ENCODE measurements at places on chromosomes 16 and 17.

GRCh38 chr17:57576744-57577143 is 168.4 kb downstream of the CCDC182 start:
- DNase-seq, result no peak

DNA sequence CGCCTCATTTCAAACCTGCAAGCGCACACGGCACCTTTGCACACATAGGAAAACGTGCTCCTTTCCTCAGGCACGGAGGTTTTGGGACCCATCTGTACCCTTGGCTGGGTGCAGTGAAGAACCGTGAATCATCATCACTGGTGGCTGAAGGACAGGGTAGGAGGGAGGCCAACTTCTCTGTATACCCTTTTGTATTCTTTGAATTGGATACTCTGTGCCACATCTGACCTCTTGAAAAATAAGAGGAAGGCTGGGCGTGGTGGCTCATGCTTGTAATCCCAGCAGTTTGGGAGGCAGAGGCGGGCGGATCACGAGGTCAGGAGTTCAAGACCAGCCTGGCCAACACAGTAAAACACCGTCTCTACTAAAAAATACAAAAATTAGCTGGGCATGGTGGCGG is 11.7 kb downstream of the GPRC5B start:
- DNase-seq, result peak; percentile 49

DNA sequence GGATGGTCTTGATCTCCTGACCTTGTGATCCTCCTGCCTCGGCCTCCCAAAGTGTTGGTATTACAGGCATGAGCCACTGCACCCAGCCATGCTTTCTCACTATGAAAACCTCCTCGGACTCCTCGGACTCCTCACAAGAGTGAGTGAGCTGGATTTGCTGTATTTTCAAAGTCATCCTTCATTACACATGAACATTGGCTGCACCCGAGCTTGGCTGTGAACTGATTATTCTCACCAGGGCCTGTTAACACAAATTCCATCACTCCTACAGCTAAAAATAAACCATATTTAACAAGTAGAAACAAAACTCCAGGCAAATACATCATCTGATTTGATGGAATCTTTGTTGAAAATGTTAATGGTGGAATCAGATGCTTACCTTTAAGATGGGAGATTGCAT is 50.3 kb downstream of the PITPNC1 start:
- no peak for DNase-seq

- DNase-seq, result no peak
Measured at GRCh38 chr16:50311891-50312501, 45.6 kb downstream of the ADCY7 start.

GRCh38 chr17:2782055-2782454 is 14.2 kb upstream of the RAP1GAP2 start:
- DNase-seq, result no peak

DNA sequence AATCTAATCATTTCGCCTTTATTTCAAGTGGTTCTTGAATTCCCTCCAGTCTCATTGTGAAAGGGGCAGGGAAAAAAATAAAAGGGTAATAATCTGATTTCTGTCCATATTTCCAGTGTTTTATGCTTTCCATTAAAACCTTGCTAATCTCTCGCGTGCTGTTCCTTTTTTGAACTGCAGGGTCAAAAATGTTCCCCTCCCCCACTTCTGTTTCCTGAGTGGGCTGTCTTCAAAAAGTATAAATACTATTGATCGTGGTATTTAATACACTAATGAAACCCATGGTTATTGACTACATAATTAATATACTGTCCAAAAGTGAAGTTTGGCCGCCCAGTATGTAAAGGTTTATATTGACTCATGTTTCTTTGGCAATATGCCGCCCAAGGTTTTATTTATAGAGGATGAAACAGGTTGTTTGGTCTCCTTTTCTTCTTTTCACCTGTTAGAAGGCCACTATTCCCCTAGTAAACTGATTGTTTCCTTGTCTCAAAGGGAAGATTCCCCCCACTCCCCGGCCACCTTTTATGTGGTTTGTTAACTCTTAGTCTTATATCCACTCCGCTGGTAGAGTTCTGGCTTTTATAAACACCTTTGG is 69.7 kb downstream of the RPA1 start:
- DNase-seq, result no peak

DNA sequence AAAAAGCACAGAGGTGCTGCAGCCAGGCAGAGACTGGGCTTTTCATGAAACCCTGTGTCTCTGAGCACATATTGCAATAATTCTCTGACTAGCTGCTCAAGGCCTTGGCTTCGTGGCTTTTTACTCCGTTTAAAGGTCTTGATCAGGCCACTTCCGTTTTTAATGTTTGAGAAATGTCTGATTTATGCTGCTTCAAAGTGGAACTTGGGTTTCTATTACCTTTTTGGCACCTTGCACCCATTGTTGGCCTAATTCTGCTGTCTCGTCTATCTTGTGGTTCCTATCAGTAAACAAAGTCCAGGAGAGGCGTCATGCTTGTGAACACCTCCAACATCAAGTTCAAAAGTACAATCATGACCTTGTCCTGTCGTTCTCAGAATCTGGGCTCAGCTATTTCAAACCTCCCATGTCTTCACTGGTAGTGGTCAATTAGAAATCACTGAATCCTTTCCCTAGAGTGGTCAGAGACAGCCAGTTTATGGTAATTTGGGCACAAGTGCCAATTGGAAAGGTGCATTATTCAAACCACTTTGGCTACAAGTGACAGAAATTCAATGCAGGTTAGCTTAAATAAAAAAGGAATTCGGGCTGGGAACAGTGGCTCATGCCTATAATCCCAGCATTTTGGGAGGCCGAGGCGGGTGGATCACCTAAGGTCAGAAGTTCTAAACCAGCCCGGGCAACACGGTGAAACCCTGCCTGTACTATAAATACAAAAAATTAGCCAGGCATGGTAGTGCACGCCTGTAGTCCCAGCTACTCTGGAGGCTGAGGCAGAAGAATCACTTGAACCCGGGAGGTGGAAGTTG is 33.3 kb upstream of the METTL9 start:
- no peak for DNase-seq

DNA sequence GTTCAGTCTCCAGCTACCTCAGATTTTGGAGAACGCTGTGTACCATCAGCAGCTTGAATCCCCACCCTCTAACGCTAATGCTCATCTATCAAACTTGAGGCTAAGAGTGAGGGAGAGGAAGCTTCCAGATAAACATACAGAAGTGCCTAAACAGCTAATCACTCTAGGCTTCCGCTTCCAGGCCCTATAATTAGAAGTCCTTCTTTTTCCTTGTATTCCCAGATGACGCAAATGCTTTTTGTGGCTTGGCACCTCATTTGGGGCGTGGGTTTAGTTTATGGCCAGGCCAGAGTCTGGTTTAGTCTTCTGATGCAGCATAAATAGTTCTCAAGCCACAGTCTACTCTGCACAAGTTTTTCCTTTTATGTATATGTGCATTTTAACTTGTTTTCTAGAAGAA is 263.4 kb downstream of the BCAS3 start:
- DNase-seq, result no peak

GRCh38 chr16:88957887-88958577 is 19.0 kb downstream of the CBFA2T3 start:
- peak; percentile 12 for DNase-seq

DNA sequence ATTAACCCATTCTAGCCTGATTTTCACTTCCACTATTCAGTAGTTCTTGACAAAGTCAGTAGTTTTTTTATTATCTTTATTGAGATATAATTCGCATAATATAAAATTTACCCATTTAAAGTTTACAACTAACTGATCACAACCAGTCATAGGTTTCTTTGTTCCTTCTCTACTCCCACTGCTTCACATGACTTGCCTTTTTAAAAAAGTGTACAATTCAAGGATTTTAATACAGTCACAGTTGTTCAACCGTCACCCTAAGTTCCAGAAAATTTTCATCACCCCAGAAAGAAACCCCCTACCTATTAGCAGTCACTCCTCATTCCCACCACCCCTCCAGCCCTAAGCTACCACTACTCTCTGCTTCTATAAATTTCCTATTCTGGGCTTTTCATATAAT is 162.5 kb downstream of the TRIM37 start:
- no peak for DNase-seq

Measured in midbrain (tissue), 1 donor.